ENCODE measurements at places on chromosomes 16 and 17.

- no peak for DNase-seq
These were observed 818 bp downstream of the DPH1 start for GRCh38 chr17:2030779-2031163.

DNA sequence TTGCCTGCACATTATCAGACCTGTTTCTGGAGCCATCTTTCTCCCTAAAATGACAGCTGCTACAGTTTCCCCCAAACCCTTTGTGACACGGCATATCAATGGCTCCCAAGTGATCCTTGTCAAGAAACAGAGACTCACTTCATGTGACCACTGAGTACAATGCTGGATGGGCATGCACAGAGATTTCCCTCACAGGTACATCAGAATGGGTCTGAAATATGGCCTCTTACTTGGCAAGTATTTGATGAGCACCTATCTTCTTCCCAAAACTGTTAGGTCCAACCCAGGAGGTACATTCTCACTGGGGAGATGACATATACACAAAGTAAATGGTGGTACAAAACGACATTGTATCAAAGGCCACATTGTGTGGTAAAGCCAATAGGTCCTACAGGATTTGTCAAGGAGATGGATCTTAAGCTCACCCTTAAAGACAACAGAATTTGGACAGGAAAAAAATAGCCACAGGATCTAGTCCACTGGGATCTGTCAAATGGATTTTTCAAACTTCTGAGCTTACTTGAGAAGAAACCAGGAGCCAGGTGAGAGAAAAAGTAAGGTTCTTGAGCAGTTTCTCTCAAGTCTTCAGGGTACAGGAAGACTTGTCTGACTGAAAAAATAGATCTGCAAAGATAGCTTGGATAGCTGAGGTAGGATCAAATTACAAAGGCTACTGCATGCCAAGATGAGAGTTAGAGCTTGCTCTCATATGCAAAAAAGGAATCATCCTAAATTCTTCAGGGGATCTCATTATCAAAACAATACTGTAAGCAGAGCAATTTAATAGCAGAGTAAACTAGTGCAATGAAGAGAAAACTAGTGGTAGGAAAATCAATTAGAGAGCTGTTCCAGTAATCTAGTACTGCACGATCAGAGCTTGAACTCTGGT is 28.8 kb downstream of the RNF43 start:
- no peak for DNase-seq

DNA sequence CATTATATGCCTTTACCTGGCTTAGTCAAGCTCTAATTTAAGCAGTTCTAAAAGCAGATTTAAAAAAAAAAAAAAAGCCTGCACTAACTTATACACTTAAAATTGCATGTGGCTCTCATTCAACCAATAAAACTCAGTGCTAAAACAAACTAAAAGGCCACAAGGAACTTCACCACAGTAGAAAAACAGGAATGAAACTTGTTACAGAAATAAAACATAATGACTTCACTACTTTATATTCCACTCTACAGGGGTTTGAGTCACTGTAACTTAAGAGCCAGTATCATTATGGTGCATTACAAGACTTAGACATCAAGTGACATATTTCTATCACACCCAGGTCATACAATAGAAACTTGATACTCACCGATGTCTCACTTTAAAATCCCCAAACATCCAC is 11.1 kb downstream of the CA10 start:
- no peak for DNase-seq

DNA sequence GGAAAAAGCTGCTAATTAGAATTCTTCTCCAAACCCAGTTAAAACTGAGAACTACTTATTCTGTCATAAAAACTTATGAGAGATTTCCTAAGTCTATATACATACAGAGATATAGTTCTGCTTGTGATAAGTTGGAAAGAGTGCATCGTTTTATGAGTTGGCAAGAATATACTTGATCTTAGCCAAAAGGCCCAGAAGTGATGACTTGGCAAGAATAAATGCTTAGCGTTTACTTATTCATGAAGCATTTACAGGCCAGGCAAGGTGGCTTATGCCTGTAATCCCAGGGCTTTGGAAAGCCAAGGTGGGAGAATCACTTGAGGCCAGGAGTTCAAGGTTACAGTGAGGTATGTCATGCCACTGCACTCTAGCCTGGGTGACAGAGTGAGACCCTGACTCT is 81.7 kb downstream of the CYB561 start:
- no peak for DNase-seq

GRCh38 chr16:86949116-86949515 is 368.1 kb downstream of the C16orf95 start:
- DNase-seq, result no peak

GRCh38 chr17:16419074-16419928 is 3.9 kb downstream of the TRPV2 start:
- no peak for DNase-seq

DNA sequence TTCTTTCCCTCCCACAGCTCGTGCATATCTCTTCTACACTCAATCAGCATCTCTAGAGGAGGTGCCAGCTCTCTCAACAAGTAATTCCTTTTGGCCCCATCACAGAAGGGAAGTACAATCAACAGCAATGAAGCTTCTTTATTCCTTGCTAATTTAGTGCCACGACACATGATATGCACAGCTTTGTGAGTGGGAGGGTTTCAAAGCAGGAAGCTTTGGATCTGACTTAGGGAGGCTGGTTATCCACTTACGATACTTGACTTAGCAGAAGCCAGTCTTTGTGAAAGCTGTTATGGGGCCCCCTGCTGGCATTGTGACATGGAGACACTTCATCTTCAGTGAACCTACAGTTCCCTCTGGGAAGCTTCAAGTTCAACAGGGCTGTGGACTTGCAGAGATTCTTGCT is 81.0 kb downstream of the TMEM100 start:
- peak; percentile 11 for DNase-seq

- no peak for DNase-seq
These were observed 36.7 kb downstream of the CMIP start for GRCh38 chr16:81481207-81481821.

GRCh38 chr16:50670476-50670875 is 10.6 kb downstream of the SNX20 start:
- no peak for DNase-seq

DNA sequence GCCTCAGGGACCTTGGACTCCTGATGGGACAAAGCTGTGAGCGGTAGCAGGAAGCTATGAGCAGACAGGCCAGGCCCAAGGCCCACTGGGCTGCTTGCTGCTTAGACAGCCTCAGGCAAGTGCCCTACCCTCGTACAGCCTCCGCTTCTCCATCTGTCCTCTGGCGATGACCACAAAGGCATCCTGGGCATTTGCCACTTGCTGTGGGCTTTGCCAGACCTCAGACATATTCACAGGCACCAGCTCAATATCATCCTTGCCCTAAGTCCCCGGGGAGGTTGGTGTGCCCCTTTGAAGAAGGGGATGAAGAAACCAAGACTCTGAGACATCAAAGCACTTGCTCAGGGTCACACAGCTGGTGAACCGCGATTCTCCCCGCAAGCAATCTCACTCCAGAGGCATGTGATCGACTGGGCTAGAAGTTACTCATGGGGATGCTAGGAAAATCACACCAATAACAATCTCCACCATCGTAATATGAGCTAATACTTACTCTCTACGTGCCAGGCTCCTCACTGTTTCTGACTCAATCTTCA is 21.7 kb downstream of the PPL start:
- no peak for DNase-seq

- DNase-seq, result no peak
These were observed 3.5 kb downstream of the ACBD4 start for GRCh38 chr17:45138911-45139532.

DNA sequence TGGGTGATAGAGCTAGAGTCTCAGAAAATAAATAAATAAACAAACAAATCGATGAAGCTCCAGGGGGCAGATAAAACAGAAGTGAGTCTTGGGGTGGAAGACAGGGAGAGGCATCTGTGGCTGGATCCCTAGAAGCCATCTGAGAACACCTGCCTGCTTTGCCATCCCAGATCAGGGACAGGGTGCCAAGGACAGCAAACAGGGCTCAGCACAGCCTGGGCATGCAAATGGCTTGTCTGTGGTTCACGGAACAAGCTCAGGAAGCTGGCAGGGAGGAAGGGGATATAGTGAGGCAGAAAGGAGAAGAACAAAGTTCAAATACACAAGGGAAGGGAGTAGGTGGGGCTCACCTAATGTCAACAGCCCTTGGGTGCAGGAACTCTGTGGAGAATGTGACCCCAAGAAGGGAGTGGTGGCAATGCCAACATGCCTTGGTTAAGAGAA is 27.5 kb downstream of the TRIM25 start:
- no peak for DNase-seq

- no peak for DNase-seq
These were observed 18.5 kb downstream of the EFCAB3 start for GRCh38 chr17:62398891-62399290.

- DNase-seq, result no peak
These were observed 281.7 kb upstream of the ZFHX3 start for GRCh38 chr16:73329358-73330286.

GRCh38 chr16:2511996-2512734 is 1.6 kb upstream of the ATP6V0C start:
- DNase-seq, result no peak

- DNase-seq, result no peak
These were observed 14.6 kb downstream of the FMNL1 start for GRCh38 chr17:45236282-45236606.

DNA sequence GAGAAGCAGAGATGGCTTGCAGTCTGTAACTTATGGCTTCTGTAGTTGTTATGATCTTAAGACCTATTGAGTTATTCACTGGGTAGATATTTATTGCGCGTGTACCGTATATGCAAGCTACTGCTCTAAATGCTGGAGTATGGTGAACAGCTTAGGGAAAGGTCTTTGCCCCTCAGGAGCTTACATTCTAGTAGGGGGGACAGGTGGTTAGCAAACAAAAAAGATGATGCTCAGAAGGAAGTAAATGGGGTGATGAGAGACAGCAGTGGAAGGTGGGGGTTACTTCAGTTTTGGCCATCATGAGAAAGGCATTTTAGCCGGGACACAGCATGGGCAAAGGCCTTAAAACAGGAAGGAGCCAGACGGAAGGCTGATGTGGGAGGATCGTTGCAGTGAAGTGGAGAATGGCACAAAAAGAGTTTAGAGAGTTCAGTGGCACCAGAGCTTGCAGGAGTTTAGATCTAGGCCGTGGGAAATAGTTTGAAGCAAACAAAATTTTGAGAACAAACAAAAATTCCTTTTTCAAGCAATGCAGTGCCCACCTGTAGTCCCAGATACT is 2.1 kb downstream of the ARMC7 start:
- DNase-seq, result no peak

DNA sequence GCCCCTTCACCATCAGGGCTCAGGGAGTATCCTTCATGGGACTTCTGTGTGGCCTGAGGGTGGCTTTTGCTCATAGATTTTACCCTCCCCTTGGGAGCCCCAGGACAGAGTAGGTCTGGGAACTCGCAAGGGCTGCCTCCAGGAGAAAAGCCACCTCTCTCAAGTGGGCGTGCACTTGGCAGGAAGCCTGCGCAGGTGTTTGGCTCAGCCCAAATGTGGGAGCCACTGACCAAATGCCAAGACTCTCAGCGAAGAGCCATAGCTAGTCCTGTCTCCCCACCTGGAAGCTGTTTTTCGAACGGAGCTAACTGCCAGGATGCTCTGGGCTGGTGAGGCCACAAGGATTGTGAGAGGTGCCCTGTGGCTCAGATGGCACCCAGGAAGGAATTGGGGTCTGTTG is 2.0 kb upstream of the HSD17B2 start:
- DNase-seq, result no peak

- DNase-seq, result peak; percentile 46
These were observed 26.2 kb upstream of the RFFL start for GRCh38 chr17:35089586-35090296.

- DNase-seq, result no peak
These were observed 19.8 kb upstream of the ABCA5 start for GRCh38 chr17:69346766-69347165.

- no peak for DNase-seq
These were observed 245.6 kb upstream of the RBFOX1 start for GRCh38 chr16:7086822-7087616.

GRCh38 chr17:19263641-19264051 is 26.5 kb downstream of the EPN2 start:
- DNase-seq, result no peak

DNA sequence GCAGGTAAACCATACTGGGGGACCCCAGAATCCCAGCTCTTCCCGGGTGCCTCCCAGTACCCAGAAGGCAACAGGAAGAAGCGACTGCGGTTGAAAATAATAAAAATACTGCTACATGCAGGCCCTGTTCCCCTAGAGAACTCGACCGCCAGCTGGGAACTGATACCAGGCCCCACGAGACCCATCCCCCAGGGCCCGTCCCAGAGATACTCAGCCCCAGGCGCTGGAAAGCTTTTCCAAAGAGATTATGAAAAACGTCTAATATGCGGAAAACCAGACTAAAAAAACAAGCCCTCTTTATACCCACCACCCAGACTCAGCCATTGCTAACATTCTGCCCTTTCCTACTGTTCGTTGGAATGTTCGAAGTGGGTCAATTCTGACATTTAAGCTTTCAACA is 12.9 kb upstream of the MEAK7 start:
- DNase-seq, result no peak

GRCh38 chr16:25366078-25366477 is 108.4 kb upstream of the ZKSCAN2 start:
- no peak for DNase-seq

DNA sequence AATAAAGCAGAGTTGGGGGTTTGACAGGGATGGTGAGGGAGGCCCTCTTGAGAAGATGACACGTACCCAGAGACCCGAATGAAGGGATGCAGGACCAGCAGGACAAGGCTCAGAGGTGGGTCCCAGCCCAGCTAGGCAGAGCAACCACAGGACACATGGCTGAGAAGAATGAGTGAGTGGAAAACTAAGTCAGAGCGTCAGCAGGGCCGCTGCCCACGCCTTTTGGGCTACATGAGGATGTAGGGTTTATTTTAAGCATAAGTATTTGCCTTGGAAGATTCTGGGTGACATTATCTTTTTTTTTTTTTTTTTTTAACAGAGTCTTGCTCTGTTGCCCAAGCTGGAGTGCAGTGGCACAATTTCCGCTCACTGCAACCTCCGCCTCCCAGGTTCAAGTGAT is 176.0 kb downstream of the TMEM132E start:
- DNase-seq, result no peak

- no peak for DNase-seq
These were observed 1.4 kb downstream of the PYDC1 start for GRCh38 chr16:31215287-31216162.

DNA sequence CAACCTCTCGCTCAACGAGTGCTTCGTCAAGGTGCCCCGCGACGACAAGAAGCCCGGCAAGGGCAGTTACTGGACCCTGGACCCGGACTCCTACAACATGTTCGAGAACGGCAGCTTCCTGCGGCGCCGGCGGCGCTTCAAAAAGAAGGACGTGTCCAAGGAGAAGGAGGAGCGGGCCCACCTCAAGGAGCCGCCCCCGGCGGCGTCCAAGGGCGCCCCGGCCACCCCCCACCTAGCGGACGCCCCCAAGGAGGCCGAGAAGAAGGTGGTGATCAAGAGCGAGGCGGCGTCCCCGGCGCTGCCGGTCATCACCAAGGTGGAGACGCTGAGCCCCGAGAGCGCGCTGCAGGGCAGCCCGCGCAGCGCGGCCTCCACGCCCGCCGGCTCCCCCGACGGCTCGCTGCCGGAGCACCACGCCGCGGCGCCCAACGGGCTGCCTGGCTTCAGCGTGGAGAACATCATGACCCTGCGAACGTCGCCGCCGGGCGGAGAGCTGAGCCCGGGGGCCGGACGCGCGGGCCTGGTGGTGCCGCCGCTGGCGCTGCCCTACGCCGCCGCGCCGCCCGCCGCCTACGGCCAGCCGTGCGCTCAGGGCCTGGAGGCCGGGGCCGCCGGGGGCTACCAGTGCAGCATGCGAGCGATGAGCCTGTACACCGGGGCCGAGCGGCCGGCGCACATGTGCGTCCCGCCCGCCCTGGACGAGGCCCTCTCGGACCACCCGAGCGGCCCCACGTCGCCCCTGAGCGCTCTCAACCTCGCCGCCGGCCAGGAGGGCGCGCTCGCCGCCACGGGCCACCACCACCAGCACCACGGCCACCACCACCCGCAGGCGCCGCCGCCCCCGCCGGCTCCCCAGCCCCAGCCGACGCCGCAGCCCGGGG is 1.3 kb downstream of the FOXC2 start:
- DNase-seq, result no peak
